ENCODE measurements at places on chromosomes 7 and 10.

DNA sequence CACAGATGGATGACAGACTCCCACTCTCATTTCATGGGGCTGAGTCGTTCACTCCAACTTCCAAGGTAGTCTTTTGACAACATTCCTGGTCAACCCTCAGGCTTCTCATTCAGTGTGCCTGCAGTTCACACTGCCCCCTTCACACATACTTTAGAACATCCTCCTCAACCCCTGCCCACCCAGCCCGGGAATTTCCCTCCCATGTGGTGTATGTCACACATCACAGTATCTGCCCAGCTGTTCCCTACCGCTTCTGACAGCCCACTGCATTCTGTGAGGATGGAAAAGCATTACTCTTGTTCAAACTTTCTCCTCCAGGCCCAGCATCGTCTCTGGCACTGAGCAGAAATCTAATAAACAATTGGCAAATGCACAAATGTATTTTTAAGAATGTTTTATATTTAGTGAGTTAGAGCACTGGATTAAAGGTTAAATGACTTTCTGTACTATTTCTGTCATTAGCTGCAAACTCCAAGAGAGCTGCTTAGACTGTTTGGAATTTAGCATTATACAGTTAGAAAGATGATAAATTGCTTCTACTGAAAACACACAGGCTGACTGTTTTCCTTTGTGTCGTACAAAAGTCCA is 110.4 kb downstream of the SFMBT2 start:
- no peak for DNase-seq

GRCh38 chr7:122750389-122750788 is 47.7 kb upstream of the RNF148 start:
- no peak for DNase-seq

GRCh38 chr7:133742709-133743538 is 384.2 kb upstream of the LRGUK start:
- peak; percentile 30 for DNase-seq

- no peak for DNase-seq
Observed at GRCh38 chr7:143924851-143925250, 10.2 kb upstream of the OR2F2 start.

GRCh38 chr7:158497627-158498026 is 90.0 kb downstream of the PTPRN2 start:
- no peak for DNase-seq
